ENCODE measurements at places on chromosomes 2 and 18.

- no peak for DNase-seq
Observed at GRCh38 chr2:64390586-64390985, 63.4 kb upstream of the LGALSL start.

GRCh38 chr18:79572848-79573451, 106.7 kb upstream of the CTDP1 start:
- DNase-seq: no peak

- DNase-seq: peak; percentile 22
Observed at GRCh38 chr2:71067567-71068217, 756 bp upstream of the NAGK start.

GRCh38 chr18:37471637-37472036, 94.0 kb downstream of the CELF4 start:
- no peak for DNase-seq

DNA sequence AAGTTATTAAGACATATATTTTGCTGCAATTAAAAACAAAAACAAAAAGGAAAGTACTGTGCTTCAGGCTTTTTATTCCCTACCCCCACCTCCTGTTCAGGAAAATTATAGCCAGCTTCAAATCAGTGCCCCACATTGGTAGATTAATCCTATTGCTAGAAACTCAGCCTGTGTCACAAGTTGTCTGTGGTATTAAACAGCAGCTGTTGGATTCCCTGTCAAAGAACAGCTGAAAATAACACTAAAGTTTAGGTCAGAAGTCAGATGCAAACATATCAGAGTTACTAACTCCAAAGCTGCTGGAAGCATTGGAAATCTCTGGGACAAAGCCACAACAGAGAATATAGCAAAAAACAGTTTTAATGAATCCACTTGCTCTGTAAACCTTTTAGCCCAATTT, 818 bp upstream of the CCDC141 start:
- no peak for DNase-seq

DNA sequence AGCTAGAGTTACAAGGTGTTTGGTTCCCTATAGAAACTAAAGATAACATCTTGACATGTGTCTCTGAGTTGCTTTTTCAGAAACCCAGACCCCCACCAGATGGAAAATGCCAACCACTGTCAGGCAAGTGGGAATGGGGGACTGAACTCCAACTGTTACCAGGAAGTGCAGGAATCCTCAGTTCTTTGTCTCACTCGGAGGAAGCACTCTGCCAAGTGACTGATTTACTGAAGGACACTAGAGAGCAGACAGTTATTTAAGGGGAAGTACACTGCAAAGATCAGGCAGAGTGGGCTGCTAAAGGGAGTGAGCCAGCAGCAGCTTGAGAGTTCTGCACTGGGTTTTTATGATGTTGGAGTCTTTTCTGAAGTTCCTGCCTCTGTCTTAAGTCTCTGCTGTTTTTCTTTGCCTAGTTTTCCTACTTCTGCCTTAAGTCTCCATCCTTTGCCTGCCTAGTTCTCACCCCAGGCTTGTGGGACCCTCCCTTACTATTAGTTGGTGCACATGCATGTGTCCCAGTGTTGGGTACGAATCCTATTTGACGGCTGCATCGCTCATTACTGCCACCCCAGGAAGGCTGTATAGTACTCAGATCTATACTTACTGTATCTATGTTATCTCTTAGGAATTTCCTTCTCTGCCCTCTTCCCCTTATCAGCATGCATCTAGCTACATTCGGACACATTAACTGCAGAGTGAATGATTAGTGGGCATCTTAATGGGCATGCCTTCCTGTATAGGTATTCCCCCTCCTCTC, 97.1 kb downstream of the TEX51 start:
- no peak for DNase-seq

GRCh38 chr2:232954691-232955090, 58.4 kb downstream of the NGEF start:
- DNase-seq: no peak

- DNase-seq: no peak
Observed at GRCh38 chr2:201502713-201503112, 51.2 kb downstream of the STRADB start.

Measured in WTC11 (cell line).